ENCODE measurements at places on chromosomes 6 and 20.

GRCh38 chr20:17568045-17568788, 1.7 kb upstream of the DSTN start:
- no peak for DNase-seq

- no peak for DNase-seq
Observed at GRCh38 chr6:134323698-134324097, 5.8 kb upstream of the SGK1 start.

- DNase-seq, result no peak
Observed at GRCh38 chr6:163301726-163302635, 112.5 kb upstream of the QKI start.

- DNase-seq, result no peak
Observed at GRCh38 chr20:9141921-9142320, 73.0 kb downstream of the PLCB4 start.

GRCh38 chr6:149233056-149233715, 84.3 kb upstream of the TAB2 start:
- no peak for DNase-seq

- no peak for DNase-seq
Observed at GRCh38 chr20:49694450-49695071, 19.1 kb downstream of the B4GALT5 start.

- no peak for DNase-seq
Observed at GRCh38 chr6:4732691-4733315, 43.4 kb upstream of the CDYL start.

DNA sequence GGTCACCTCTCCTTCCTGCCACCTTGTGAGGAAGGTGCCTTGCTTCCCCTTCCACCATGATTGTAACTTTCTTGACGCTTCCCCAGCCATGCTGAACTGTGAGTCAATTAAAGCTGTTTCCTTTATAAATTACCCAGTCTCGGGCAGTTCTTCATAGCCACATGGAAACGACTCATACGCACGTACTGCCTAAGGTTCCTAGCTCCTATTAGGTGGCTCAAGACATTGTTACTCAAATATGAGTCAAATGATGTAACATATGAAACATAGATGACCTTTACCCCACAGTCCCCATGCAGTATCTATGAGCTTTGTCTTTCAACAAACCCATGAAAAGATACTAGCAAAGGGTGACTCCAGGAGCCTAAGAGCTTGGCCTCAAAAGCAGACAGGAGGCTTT, 98.3 kb downstream of the SIM1 start:
- DNase-seq, result no peak

GRCh38 chr6:73585566-73586415, 65.0 kb upstream of the EEF1A1 start:
- peak; percentile 25 for DNase-seq

DNA sequence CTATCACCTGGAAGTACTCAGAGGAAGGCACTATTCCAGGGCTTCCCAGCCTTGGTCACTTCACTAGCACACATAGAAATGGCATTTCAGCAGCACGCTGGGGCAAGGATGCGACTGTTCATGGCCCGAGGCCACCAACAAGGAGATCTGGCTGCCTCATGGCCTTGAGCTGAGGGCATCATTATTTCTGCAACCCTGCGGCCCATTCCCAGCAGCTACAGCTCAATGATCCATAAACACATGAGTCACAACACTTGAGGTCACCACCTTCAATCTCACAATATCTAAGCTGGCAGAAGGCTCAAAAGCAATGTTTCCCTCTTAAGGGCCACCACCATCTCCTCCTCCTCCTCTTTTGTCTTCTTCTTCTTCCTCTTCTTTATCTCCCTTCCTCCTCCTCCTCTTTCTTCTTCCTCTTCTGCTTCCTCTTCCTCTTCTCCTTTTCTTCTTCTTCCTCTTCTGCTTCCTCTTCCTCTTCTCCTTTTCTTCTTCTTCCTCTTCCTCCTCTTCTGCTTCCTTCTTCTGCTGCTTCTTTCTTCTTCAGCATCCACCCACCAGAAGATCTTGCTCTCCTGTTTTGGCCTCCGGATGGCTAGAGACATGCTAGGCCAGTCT, 382.9 kb upstream of the CNR1 start:
- DNase-seq, result no peak

All from pancreas (tissue), 10 donors.